Stimulated activated CD4-positive, alpha-beta T cell treated with anti-CD3 and anti-CD28 coated beads, Interleukin-15, amount 100 ng/mL, for 1 hour (primary cell): ENCODE measurements at places on chromosomes 12 and 14.

DNA sequence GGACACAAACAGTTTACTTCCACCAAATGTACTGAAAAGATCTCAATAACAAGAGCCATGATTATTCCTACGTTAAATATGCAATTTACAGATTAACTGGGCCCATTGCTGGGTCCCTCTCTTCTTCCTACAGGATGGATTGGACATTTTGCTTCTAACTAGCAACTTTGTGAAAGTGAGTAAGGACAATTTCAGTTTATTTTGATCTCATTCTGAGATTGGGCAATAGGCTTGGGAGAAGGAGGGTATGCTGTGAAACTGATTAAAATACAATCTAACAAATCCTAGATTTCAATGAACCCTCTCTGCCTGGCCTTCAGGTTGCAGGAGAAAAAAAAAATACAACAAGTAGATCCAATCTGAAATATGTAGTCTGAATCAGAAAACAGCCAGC, 121.5 kb downstream of the PRKD1 start:
- no peak for DNase-seq

DNA sequence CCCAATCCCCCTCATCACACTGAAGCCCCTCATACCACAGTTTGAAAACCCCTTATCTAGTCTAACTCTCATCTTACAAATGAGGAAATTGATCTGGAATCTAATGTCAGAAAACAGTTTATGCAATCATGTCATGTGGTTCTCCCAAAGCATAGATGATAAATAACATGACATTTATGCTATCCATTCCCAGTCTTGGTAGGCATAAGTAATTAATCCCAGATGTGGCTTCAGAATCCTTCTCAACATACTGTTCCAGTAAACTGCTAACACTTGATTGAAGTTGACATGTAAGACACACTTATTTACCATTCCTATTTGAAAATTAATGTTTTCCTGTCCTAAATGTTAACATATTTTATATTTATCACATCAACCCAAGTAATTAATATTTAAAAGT, 168.7 kb downstream of the GALC start:
- no peak for DNase-seq

DNA sequence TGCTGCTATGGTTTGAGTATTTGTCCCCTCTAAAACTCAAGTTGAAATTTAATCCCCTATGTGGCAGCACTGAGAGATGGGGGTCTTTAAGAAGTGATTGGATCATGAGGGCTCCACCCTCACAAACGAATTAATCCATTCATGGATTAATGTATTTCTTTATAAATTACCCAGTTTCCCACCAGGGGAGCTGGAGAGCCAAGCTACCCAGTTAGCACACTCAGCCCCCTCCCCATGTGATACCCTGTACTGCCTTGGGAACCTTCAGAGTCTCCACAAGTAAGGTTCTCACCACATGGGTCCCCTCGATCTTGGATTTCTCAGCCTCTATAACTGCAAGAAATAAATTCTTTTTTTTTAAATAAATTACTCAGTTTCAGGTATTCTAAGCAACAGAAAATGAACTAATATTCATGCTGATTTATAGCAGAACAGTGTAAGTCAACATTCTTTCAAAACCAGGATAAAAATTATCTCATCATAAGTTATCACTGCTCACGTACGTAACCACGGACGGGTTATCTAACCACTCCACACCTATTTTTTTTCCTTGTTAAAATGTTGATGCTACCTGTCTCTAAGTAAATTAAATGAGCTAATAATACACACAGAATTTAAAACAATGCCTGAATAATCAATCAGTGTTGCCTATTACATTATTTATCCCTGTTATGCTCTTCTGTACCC, 3.6 kb downstream of the NAP1L1 start:
- DNase-seq: no peak

GRCh38 chr12:26123482-26123980, 1.3 kb downstream of the BHLHE41 start:
- no peak for DNase-seq

GRCh38 chr12:14327711-14328110, 37.8 kb upstream of the ATF7IP start:
- DNase-seq: no peak

- no peak for DNase-seq
Observed at GRCh38 chr12:54463484-54463883, 9.9 kb downstream of the GTSF1 start.

- no peak for DNase-seq
Observed at GRCh38 chr12:54749191-54749818, 101.1 kb upstream of the DCD start.

DNA sequence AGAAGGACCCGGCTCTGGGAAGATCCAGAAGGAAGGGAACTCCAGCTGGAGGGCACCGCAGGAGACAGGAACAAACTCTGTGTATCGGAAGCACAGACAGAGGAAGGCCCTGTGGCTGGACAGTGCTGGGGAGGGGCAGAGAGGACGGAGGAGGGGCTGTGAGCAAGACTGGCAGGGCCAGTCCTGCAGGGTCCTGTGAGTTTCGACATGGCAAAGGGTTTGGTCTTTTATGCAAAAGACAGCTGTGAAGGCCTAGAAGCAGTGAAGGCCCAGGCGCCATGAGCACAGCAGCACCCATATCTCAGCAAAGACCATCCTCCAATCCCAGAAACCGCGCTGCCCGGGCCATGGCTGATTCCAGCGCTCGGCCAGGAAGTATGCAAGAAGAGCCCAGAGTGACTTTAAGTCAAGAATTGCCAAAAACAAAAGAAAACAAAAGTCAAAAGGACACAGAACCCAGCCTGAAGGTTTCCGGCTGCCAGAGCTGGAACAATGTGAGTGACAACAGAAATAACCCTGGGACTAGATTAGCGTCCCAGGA, 126.5 kb downstream of the NCOR2 start:
- DNase-seq: no peak

- no peak for DNase-seq
Observed at GRCh38 chr12:132285991-132286681, 43.3 kb downstream of the GALNT9 start.

DNA sequence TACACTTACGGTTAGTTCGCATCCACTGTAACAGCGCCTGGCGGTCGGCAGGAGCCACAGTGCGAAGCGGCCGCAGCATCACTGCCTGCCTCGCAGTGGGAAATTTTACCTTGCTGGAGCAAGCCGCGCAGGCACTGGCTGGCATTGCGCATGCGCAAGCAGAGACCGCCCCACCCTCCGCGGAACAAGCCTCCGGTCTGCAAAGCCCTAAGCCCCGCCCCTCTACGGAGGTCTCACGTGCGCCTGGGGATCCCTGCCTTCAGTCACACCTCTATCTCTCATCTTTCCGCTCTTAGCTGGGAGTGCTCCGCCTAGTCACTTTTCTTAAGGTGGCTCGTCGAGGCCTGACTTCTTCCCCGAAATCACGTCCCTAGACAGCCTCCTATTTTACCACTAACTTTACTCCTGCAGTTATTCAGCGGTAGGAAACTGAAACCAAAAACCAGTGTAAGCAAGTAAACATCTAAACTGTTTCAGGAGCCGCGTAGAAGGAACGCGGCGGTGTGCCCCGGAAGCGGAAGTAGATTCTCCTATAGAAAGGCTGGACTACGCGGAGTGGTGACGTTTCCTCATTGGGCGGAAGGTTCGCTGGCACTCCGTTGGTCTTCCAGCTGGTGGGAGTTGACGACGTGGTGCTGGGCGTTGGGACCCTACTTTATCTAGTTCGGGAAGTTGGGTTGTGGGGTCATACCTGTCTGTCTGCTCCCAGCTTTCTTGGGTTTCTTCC, at the start of gene SRP54:
Gene SRP54, plus strand, starts transcription at position 572 of the 727 bp plus-strand sequence. CDS start 13,718 bp downstream, outside the sequence.
- DNase-seq: peak; percentile 98

DNA sequence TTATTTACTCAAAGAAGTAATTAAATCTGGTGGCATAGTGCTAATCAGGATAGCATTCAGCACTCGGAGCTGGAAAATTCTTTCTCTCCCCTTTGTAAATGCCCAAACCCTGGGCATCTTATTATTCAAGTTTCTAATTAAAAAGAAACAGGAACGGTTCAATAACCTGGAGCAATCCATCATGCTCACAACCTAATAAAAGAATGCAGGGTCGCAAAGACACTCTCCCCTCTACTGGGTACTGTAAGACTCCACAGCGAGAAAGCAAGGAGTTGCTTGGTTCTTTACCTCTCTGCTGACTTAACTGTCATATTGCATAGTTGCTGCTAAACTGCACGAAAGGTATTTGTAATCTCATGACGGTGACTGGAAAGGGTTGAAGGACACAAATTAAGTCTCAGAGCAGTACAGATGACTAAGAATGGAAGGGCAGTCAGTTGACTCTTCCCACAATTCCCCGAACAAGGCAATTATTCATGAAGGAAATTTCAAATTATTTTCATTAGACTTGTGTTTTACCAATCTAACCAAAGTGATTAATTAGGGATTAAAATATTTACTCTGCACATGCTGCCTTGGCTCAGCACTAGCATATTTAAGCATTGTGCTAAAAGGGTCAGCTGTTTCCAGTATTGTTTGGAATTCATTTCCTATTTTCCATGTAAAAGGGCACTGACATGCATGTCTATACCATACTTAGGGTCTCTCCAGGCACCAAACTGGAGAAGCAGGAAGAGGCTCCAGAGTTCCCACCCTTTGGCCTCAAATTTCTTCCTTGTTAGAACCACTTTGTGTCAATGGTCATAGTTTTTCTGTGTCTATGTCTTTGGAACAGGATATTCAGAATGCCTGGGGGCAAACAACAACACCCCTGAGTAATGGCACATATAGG, 182.2 kb downstream of the EXOC5 start:
- DNase-seq: no peak

DNA sequence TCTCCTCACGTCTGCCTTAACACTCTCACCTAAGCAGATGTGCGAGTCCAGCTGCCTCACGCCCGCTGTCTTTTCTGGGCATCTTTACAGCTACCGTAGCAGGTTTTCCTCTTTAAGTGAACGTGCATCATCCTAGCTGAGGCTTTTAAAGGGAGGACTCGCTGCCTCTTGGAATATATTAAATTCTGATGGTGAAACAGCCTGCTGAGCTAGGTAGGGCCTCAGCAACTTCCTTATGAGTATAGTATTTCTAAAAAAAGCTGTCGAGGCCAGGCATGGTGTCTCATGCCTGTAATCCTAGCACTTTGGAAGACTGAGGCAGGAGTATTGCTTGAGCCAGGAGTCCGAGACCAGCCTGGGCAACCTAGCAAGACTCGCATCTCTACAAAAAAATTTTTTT, 32.2 kb downstream of the TESC start:
- no peak for DNase-seq

- no peak for DNase-seq
Observed at GRCh38 chr12:51683763-51684357, 92.8 kb downstream of the SCN8A start.

- DNase-seq: no peak
Observed at GRCh38 chr12:84508851-84509260, 403.7 kb downstream of the SLC6A15 start.

DNA sequence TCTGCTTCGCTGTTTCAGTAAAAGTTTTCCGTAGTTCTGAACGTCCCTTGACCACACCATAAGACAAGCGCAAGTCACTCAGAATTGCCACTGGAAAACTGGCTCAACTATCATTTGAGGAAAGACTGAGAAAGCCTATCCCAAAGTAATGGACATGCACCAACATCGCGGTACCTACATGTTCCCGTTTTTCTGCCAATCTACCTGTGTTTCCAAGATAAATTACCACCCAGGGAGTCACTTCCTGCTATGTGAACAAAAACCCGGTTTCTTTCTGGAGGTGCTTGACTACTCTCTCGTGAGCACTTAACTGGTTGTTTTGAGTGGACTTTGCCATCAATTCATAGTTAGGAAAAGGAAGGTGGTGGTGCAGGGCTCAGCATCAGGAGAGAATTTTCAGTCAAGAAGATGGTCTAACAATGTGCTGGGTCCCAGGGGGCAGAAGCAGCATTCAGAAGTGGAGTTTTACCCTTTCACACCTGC, 1.4 kb downstream of the EGLN3 start:
- DNase-seq: no peak

- DNase-seq: no peak
Observed at GRCh38 chr12:123741937-123742572, 20.0 kb upstream of the DNAH10 start.

DNA sequence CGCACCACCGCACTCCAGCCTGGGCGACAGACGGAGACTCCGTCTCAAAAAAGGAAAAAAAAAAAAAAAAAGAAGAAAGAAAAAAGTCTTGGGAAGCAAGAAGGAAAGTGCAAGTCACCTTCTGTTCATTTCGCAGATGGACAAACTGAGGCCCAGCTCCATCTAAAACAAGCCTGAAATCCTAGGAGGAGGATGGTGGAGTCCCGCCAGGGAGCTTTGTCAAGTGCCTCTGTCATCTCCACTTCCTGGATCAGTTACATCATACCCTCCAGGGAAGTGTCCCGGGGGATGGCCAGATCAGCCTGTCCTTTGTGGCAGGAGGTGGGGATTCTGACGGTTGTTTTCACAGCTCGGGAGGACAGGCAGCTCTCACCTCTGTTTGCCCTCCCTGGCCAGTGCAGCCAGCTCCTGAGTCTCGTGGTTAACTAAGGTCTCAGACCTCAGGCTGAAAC, 8.7 kb upstream of the SDSL start:
- DNase-seq: no peak

GRCh38 chr12:85393606-85394005, 113.6 kb downstream of the ALX1 start:
- DNase-seq: no peak
